ENCODE measurements at places on chromosomes 4 and X.

DNA sequence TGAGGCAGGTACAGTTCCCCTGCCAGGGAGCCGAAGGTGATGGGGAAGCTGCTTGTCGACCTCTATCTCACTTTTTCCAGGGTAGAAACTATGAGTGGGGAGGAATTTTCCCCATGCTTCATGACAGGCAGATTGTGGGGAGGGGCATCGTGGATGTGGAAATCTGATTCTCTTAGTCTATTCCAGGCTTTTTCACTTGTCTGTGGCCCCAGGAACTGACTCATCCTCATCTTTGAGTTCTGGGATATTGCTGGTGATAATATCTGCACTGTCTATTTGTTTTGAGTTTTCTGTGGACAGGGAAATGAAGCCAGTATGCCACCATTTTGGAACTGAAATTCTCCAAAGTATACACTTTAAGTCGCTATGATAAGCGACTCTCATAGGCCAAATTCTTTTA lies 7.6 kb upstream of the TLR2 start:
- peak; percentile 22 for DNase-seq

DNA sequence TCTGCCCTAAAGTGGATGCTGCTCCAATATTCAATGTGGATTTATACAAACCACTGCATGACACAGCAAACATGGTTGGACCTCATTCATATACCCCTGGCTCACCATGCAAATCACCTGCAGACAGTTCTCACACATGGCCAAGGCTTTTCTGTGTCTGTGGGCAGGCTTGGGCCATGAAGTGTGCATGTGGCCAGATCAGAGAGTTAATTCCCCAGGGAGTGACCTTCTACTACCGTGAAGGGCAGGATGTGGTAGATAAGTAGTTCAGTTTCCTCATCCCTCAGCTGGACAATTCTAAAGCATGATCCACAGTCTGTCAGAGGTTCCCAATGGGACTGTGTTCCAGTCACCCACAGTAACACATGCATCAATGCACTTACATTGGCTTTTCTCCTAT lies 24.6 kb upstream of the BCLAF3 start:
- no peak for DNase-seq

- no peak for DNase-seq
Measured at GRCh38 chrX:122092360-122092759, 1045.0 kb downstream of the GLUD2 start.

DNA sequence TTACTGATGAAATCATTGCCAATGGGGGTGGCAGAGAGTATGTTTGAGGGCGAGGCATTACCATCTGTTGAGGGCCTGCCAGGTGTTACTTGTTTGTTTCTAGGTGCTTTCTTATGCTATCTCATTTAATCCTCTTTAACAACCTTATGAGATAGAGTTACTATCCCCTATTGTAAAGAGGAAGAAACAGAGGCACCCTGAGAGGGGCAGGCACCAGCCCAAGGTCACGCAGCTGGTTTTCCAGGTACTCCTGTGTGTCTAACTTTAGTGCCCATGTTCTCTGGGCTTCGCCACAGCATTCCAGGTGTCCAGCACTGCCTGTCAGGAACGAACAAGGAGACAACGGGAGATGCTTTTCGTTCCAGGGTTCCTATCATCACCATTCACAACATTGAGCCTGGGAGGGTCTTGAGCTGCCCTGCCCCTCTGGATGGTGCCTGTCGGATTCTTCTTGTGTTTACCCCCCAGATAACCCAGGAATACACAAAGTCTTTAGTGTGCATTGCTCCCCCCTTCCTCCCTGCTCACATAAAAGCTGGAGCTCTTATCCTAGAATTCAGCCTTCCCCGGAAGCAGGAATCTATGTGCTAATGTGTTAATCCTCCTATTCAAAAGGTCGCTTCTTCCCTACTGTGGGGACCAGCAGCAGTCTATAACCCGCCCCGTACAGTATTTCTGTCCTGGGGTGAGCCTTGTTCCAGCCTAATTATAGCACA lies 24.9 kb upstream of the GPC4 start:
- no peak for DNase-seq

- DNase-seq = no peak
Measured at GRCh38 chr4:145507636-145508035, 26.0 kb downstream of the SMAD1 start.

- no peak for DNase-seq
Measured at GRCh38 chr4:55854129-55854528, 681 bp downstream of the EXOC1 start.

DNA sequence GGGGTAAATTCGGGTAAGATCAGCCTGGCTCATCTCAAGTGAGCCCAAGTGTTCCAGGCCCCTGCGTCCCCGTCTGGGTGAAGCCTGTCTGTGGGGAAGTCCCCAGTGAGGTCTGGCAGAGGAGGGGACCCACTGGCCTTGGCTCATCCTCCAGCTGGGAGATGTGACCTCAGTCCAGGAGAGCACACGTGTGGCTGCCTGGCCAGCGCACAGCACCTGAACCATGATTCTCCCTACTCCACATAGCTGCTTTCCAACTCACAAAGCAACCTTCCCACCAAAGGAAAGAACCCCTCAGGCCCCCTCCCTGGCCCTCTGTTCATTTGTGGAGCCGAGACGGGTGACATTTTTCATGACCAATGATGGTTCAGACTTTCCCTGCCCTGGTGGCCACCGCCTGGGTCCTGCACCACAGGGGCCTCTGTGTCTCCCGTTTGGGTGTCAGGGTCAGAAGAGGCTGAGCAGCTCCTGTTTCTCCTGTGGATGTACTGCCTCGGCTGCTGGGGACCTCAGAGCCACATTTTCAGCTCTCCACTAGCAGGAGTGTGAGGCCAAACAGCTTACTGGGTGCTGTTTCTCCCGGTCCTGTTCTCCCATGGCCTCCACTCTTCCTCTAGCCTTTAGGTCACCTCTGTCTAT lies 111.4 kb downstream of the CPZ start:
- DNase-seq = no peak

GRCh38 chr4:89129080-89129640 lies 17.8 kb downstream of the TIGD2 start:
- DNase-seq = peak; percentile 35

DNA sequence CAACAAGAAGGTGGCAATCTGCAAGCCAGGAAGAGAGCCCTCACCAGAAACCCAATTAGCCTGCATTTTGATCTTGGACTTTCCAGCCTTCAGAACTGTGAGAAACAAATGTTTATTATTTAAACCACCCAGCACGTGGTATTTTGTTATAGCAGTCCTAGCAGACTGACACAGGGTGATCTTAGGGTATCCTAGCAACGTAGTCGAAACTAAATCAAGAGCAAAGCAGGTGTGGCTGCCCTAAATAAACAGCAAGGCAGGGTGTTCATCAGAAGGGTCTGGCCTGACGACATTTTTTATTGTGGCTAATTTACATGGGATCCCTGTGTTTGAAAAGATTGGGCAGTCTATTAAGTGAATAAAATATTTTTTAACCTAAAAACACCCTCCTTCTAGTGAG lies 198.8 kb downstream of the VEGFC start:
- DNase-seq = no peak

DNA sequence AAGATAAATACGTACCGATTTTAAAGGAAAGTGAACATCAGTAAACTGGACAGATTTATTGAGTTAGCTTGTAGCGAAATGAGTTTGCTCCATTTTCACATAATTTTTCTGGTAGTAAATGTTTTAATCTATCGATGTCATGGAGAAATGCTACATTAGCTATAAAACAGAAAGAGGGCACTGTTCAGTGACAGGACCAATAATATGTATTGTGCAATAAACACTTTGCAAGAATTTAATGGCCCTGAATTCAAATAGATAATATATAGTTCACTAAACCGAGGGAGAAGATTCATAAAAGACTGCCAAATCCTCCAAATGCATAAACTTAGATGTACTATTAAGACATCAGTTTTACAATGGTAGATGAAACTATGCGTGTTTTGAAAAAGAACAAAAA lies 516.3 kb downstream of the ADGRL3 start:
- no peak for DNase-seq

DNA sequence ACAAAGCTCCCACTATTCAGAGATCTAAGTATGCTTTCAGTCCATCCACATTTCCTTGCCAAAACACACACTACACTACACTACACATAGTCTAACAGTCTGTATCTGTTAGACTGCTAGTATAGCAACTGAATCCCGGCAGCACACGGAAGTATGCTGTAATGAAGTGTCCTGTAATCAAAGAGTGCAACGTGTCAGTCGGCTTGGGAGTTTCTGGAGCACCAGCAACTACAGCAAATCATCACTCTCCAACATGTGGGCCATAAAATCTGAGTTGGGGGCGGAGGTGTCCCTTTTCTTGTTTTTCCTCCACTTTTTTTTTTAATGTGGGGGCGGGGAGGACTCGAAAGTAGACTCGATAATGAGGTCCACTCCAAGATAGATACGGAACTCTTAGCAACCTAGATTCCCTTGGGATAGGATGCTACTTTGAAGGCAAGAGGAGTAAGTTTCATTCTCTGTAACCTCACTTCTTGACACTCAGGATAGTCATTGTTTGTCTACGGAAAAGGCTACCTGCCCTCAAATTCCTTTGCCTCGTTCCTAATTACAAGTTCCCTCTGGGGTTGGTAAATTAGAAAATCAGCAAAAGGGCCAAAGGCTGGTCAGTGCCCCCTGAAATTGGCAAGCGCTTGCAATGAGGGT lies 722 bp downstream of the SLC10A7 start:
- DNase-seq = peak; percentile 73

- peak; percentile 21 for DNase-seq
Measured at GRCh38 chr4:114734594-114734993, 136.0 kb downstream of the UGT8 start.

GRCh38 chr4:55075376-55075775 lies 50.0 kb downstream of the KDR start:
- no peak for DNase-seq

- peak; percentile 4 for DNase-seq
Measured at GRCh38 chr4:150411520-150411919, 170.4 kb upstream of the MAB21L2 start.

GRCh38 chrX:130330146-130330545 lies 9.6 kb upstream of the SLC25A14 start:
- DNase-seq = no peak

DNA sequence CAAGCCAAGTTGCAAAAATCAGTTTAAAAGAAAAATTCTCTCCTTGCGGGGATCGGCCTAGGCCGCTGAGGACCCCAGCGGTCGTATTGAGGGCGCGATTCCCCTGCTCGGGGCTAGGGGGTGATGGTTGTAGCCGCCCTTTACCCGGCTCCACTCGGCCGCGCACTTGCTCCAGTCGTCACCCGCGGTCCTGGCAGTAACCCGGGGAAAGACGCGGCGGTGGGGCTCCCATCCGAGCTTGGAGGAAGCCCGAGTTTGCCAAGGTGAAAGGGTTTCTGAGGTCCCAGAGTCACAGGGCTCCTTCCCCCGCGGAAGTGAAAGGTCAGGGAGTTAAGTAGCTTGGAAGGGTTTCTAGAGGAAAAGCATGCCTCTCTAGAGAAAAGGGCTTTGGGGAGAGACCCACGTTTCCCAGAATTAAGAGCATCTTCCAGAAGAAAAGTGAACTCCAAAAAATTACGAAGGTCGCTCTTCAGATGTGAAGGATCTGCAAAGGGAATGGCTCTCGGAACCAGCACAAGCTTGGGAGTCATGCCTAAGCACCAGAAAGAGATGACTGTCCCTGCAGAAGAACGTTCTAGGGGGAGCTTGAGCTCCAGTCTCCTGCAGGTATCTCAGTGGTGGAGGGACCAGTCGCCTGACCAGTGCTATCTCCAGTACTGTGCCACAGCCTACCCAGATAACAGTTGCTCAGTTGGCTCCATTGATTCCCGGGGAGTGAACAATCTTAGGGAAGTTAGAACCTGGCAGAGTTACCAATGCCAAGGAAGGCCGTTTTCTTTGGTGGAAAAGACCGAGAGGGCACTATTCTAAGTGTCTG lies 875 bp downstream of the LAP3 start:
- DNase-seq = peak; percentile 3

DNA sequence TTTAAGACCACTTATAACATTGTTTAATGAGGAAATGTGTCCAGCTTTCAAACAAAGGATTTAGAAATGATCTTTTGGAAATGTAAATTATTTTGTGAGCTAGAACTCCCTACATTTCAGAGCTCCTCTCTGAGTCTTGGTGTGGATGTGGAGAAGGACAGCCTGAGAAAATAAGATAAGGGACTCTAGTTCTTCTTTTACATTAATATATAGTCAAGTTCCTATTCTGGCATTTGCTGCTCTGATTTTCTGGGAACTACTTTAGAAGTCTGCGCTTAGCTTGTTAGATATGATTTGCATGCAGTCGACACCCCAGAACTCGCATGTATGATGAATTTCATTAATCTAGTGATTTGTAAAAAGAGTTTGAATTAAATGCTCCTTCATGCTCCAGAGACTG lies 45.5 kb downstream of the TSPAN7 start:
- DNase-seq = no peak

GRCh38 chrX:153353416-153353815 lies 19.5 kb downstream of the ZNF275 start:
- no peak for DNase-seq

GRCh38 chrX:132181364-132181763 lies 37.9 kb downstream of the RAP2C start:
- DNase-seq = no peak

DNA sequence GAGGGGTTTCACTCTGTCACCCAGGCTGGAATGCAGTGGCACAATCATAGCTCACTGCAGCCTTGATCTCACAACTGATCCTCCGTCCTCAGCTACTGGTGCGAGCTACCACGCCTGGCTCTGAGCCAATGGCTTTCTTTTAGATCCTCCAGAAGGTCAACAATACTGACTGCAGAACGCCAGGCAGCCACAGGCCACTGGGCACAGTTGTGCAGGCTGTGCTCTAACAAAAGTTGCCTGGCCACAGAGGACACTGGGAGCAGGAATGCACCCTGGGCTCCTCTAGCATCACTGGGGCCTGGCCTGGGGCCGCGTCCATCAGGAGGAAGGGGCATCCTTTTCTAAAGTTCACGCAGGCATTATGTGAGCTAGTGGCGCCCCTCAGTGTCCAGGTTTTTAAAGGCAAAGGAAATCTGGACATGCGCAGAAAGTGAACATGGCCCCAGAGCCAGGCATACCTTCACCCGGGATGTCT lies 14.9 kb upstream of the PORCN start:
- DNase-seq = peak; percentile 35

DNA sequence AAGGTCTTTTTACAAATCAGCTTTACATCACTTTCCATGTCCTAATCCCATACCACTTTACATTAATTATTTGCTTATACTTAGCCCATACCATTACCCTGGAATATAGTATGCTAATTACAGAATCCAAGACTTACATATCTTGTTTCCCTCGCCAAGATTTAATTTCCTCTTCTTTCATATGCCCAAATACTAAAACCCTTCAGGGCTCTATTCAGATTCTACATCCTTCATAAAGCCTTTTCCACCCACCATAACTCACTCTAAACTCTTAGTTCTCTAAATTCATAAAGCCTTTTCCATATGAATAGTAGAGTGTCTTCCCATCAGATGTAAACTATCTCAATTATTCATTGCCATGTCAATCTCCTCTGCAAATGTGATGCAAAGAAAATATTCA lies 390.7 kb downstream of the STPG2 start:
- no peak for DNase-seq

DNA sequence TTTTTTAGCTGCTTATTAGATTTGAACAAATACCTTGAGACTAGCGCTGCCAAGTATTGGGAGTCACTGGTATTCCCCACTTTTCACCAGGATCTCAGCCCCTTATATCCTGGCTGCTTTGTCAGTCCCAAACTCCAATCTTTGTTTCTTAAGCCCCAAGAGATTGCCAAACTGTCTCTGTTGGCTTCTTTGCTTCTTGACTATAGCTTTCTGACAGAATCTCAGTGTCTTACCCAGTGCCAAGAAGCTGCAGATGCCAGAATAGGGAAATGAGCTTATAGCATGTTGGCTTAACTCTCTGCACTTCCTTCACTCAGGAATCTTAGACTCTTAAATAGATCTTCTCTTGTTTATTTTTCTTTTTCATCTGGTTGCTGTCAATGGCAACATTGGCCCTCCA lies 297.5 kb upstream of the DCAF8L1 start:
- DNase-seq = no peak
